ENCODE measurements at places on chromosomes 3 and 15.

- DNase-seq: no peak
Observed at GRCh38 chr3:163048881-163049280, 1552.3 kb downstream of the OTOL1 start.

GRCh38 chr3:25094932-25095685, 333.0 kb upstream of the RARB start:
- no peak for DNase-seq

- no peak for DNase-seq
Observed at GRCh38 chr3:46580675-46581074, 14.6 kb upstream of the LRRC2 start.

GRCh38 chr3:128767094-128767750, 41.2 kb downstream of the RAB7A start:
- no peak for DNase-seq

GRCh38 chr15:28111543-28111942, 12.4 kb upstream of the OCA2 start:
- DNase-seq: no peak

- DNase-seq: no peak
Observed at GRCh38 chr3:151537726-151538125, 76.9 kb upstream of the IGSF10 start.

DNA sequence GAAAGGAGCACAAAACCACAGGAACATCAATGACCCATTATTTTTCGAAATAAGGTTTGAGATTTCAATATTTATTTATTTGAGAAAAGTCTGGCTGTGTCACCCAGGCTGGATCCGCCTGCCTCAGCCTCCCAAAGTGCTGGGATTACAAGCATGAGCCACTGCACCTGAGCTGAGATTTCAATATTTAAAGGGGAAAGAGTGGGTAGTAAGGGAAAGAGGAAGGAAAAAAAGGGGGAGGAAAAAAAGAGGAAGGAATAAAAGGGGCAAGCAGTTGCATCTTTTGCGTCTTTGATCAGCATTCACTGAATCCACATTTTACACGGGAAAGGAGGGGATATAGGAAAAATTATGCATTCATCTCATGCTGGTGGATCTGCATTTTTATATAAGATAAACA, 47.4 kb downstream of the ERICH6 start:
- no peak for DNase-seq

DNA sequence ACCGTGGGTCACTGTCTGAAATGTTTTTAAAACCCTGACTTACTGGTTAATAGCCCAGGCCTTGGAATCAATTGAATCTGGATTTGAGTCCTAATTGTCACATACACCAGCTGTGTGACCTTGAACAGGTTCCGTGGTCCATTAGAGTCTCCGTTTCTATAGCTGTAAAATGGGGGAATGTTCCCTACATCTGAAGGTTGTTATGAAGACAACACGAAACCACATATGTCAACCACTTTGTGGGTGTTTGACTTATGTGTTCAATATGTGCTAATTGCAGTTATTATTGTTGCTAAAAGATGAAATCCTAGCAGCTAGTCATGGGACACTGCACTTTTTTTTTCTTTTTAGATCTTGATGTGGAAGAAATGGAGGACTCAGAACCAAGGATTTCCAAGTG, 35.3 kb downstream of the ZBTB38 start:
- no peak for DNase-seq

- no peak for DNase-seq
Observed at GRCh38 chr3:24502690-24503089, 8.0 kb upstream of the THRB start.

DNA sequence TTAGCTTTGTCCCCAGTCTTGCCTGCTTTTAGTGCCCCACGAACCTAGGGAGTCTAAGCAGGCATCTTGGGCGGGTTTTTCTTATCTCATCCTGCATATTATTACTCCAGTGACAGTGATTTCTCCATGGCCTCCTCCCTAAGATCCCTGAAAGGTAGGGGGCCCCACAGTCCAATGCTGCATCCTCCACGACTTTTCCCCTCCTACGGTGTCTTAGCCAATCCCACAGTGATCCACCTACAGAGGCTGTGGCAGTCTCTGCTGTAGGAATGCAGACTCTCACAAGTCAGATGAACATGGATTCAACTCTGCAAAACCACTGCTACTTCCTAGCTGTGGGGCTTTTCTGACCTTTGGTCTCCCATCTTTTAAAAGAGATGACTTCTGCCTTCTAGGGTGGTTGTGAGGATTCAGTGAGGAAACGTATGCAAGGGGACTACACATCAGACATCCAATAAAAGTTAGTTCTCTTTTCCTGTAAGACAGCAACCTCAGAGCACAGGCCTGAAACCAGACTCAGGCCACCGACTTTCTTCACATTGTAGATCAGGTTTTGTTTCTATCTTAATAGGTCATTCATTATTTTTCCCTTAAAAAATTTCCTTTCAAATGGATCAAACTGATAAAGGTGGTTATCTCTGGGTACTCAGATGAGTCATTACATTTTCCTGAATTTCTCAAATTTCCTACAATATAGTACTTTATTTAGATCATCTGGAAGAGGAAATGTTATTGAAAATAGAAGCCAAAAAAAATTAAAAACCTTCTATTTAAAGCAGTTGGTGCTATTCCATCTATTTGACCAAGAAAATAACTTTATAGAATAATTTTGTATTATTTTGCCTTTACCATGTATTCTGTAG, 23.2 kb downstream of the ILDR1 start:
- no peak for DNase-seq

- no peak for DNase-seq
Observed at GRCh38 chr3:9157651-9158362, 91.6 kb downstream of the SRGAP3 start.

DNA sequence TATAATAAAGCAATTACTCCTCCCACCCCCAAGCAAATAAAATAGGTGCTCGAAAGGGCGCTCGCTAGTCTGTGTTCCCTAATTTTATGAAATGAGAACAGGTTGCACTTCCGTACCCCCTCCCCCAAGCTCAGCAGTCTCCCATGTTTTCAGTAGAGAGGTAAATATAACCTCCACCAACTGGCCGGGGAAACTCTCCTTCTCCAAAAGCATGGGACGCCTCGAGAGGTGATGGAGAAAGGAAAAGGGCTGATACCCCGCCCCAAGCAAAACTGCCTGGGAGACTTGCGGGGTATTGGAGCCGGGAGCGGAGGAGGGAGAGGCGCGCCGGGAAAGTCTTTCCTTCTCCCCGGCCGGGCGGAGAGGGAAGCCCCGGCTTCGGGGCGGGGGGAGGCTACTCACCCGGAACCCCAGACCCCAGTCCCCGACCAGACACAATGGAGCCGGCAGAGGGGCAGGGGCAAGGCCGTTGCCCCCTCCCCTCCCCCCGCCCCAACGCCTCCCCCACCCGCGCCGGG, 605 bp downstream of the DCUN1D1 start:
- peak; percentile 17 for DNase-seq

- DNase-seq: peak; percentile 52
Observed at GRCh38 chr3:31102196-31102879, 207.9 kb upstream of the GADL1 start.

DNA sequence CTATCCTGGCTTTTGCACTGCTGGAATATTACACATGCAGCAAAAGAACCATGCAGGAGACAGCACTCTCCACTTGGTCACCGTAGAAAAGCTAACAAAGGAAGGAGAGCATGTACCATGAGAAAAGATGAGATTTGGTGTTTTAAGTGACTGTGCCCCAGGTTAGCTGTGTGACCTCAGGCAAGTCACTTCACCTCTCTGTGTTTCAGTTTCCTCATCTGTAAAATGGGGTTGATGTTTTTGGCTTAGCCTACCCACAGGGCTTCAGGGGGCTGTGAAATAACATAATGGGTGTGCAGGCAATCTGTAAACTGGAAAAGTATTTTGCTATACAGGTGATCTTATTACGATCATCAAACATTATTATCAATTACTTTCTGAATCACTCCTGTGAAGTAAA, 69.3 kb upstream of the SLC6A11 start:
- no peak for DNase-seq

GRCh38 chr3:30320392-30320791, 286.0 kb upstream of the TGFBR2 start:
- no peak for DNase-seq

DNA sequence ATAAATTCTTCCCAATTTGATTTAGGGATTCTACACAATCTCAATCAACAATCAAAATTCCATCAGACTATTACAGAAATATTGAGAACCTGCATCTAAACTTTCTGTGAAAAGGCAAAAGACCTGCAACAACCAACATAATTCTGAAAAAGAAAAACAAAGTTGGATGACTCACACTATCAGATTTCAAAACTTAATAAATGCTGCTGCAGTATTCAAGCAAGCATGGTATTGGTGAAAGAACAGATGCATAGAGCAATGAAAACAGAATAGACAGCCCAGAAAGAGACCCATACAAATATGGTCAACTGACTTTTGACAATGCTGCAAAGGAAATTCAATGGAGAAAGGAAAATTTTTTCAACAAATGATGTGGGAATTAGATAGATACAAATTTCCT, 477.1 kb upstream of the NR2F2 start:
- no peak for DNase-seq

GRCh38 chr15:65954289-65954741, 85.0 kb downstream of the RAB11A start:
- no peak for DNase-seq

- no peak for DNase-seq
Observed at GRCh38 chr15:42692997-42693396, 43.9 kb downstream of the CDAN1 start.

DNA sequence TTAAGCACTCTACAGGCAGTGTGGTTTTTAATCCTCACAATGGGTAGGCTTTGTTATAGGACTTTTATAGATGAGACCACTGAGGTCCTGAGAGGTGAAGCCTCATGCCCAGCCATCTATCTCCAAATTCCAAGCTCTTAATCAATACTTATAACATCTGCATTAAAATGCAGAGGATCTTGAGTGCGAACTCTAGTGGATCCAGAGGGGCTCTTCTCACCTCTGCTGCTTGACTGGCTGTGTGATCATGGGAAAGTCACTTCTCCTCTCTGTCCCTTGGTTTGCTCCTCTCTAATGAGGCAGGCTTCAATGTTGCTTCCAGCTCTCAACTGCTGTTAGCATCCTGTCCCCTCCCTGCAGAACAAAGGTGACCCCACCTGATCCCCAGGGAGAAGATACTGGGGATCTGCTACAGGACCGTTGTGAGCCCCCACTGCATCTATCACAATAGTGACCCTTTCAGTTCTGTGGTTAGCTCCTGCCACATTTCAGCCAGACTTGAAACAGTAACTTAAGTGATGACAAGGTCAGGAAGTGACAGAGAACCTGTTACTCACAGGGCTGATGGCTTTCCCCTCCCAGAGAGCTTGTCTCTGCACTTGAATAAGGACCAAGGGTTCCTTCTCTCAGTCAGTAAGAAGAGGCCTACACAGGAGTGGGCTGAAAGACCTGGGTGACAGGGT, 1.3 kb downstream of the SLC27A2 start:
- DNase-seq: peak; percentile 15

- DNase-seq: peak; percentile 15
Observed at GRCh38 chr15:62482785-62483429, 317.8 kb upstream of the C2CD4B start.

- peak; percentile 17 for DNase-seq
Observed at GRCh38 chr15:48965972-48966371, 2.3 kb upstream of the SHC4 start.

DNA sequence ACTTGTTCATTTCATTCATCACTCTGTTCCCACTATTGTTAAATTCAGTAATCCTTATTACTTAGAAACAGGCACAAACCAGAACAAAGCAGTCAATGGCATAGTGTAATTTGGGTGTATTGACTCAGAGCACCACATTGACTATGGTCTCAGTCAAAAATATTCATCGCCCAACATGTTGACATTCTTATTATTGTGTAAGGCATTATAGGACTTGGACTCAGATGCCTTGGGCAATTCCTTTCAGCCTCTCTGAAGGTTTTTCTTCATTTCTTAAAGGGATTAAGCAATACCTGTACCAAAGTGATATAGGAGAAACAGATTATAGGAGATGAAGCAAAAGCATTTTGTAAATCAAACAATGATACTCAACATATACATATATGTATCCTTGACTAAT, 114.7 kb upstream of the BHLHE40 start:
- no peak for DNase-seq

DNA sequence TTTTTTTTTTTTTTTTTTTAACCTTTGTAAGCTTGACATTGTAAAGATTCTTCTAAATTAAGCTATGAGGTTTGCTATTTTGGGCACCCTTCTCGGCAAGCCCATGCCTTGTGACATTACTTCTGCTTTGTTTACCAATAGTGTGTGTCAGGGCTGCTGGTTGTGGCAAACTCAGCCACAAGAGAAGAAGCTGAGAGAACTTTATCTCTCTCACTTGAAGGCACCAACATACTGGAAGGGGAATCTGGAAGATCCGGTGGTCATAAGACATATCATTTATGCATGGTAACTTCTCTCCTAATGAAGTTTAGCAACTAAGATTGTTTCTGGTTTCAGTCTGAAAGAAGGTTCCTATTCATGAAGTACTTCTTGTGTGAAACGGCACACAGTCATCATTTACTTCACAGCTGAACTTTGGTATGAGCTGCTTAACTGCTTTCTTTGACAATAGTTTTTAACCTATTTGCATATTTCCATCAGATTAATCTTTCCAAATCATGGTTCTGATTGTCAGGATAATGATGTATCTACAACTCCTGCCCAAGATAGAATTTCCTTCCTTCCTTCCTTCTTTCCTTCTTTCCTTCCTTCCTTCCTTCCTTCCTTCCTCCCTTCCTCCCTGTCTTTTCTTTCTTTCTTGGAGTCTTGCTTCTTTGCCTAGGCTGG, 189.3 kb downstream of the NFKBIZ start:
- no peak for DNase-seq

- no peak for DNase-seq
Observed at GRCh38 chr3:183962807-183963206, 54.9 kb downstream of the ABCC5 start.

GRCh38 chr15:25241241-25241801, 197.5 kb downstream of the UBE3A start:
- DNase-seq: no peak

- no peak for DNase-seq
Observed at GRCh38 chr3:133792171-133792763, 13.3 kb upstream of the SRPRB start.

- DNase-seq: no peak
Observed at GRCh38 chr3:76669322-76669721, 370.6 kb upstream of the ROBO2 start.

DNA sequence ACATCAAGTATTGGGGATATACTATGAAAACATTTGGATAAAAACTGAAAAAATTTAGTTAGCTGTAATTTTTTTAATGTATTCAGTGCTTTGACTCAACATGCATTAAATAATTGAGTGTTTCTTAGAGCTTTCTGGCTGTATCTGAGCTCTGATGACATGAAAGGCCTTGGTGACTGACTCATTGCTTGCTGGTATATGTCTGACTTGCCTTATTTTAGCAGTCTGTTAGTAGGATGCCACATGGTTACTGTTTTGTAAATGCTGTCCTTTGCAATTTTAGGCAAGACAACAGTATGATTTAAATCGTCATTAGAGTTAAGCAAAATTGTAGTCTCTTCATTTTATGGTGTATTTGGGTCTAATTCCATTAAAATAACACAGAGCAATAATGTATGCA, 199.2 kb downstream of the GHSR start:
- DNase-seq: no peak
